ENCODE measurements at places on chromosomes 11 and 22.

- no peak for DNase-seq
These were observed 8.2 kb downstream of the GTPBP1 start for GRCh38 chr22:38713921-38714320.

DNA sequence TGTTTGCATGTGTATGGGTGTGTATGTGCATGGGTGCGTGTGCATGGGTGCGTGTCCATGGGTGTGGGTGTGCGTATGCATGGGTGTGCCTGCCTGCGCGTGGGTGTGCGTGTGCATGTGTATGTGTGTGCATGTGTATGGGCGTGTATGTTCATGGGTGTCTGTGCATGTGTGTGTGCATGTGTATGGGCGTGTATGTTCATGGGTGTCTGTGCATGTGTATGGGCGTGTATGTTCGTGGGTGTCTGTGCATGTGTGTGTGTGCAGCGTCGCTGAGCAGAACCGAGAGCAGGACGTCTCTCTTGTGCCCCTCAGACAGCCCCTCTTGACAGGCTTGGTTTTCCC is 13.9 kb downstream of the IL17REL start:
- no peak for DNase-seq

- no peak for DNase-seq
These were observed 11.8 kb upstream of the WDR74 start for GRCh38 chr11:62850911-62851806.

DNA sequence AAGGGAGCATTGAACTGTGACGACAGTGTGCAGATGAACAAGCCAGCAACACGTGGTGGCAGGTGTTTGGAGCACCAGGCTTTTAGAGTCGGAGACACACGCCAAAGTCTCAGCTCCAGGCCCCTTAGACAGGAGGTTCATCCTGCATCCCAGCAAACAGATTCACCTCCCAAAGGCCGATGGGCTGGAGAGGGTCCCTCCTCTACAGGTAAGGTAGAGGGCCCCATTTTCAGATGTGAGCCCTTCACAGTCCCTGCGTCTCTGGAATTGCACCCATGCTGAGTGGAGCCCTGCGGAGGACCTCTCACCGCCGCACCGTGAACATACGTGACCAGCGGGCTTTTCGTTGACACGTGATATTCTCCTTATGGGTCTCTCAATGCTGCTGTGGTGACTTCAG is 109.0 kb upstream of the B3GAT1 start:
- no peak for DNase-seq

DNA sequence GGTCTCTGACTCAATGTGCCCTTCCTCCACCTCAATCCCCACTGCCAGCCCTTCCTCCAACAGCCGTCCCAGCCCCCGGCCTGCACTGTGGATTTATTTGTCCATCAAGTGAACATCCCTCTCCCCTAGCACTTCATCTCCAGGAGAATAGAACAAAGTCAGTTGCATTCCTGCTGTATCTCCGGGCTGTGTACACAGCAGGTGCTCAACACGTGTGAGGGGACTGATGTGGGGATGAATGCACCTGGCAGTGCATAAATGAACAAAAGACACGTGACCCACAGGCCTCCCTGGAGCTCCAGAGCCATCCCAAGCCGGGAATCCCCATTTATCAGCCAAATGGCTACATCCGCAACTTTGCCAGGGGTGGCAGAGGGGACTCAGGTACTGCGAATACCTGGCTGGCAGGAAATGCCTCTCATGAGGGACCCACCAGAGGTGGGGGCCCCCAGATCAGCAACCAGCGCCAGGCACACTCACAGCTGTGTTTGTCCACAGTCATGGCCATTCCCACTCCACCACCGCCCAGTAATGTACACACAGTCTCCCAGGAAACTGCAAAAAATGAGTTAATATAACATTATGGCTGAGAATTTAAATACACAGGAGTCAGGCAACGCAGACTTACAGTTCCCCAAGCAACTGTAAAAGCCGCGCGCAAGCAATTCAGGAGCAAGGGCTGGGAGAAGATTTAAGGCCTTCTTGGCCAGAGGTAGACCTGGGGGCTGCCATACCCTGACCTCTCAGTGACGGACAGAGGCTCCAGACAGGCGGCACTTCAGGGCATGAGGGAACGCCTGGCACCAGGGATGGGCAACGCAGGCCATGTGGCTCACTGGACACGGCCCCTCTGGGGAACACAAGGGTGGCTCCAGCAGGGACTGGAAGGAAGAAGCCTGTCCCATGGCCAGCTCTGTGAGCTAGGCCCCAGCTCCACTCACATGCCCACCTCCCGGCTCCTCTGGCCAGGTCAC is 50.3 kb upstream of the TCF20 start:
- no peak for DNase-seq

GRCh38 chr11:43904742-43905535 is 24.3 kb downstream of the ALKBH3 start:
- DNase-seq, result no peak

- DNase-seq, result no peak
These were observed 100.3 kb downstream of the RRM1 start for GRCh38 chr11:4194889-4195288.

GRCh38 chr11:130782361-130783222 is 133.7 kb downstream of the SNX19 start:
- no peak for DNase-seq

DNA sequence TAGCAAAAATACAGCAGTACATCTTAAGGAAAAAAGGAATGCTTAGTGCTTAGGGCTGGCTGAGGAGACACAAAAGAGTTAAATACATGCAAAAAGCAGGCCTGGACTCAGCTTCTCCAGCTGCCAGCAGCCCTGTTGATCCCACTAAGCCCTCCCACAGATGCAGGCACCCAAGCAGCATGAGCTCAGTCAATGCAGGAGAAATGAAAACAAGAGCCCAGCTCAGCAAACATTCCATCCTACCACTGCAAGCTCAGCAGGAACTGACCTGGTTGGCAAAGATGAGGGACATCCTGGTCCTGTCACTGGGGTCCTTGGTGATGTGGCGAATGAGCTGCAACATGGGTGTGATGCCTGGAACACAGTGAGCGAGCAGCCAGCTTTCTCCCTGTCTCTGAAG is 5.8 kb downstream of the CYB5R2 start:
- no peak for DNase-seq

- DNase-seq, result no peak
These were observed 76.9 kb upstream of the ANO1 start for GRCh38 chr11:70001246-70001645.

DNA sequence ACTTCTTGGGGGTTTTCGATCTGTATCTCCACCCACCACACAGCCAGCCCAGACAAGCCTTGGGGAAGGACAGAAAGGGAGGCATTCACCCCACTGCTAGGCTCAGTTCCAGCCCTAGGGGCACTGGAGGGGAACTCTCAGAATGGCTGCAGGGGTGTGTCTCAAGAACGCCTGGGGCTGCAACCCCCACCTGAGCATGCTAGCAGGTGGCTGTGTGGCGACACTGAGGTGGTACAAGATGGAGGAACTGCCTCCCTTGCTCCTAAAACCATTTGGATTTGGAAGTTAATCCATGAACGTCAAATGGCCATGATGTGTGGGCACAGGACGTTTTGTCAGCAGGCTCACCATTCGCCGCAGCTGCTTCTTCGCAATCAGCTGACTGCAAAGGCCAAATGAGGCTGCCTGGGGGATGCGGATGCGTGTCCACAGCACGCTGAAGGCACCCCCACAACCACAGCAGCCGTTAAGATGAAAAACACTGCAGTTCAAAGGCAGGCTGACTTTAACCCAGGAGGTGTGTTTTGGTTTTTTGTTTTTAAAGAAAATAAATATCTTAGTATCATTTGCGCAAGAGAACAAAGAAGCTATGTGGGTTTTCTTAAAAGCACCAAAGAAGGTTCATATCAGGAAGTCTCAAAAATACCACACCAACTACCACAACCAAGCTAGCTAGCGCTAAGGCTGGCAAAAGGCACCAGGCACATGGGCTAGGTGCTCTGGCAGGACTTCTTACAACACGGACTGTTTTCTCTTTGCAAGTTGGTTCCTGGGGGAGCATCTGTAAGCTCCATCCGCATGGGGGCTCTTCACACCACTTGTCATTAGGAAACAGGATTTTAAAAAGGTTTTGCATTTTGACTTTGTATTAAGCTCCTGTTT is 22.2 kb upstream of the NAP1L4 start:
- DNase-seq, result no peak

DNA sequence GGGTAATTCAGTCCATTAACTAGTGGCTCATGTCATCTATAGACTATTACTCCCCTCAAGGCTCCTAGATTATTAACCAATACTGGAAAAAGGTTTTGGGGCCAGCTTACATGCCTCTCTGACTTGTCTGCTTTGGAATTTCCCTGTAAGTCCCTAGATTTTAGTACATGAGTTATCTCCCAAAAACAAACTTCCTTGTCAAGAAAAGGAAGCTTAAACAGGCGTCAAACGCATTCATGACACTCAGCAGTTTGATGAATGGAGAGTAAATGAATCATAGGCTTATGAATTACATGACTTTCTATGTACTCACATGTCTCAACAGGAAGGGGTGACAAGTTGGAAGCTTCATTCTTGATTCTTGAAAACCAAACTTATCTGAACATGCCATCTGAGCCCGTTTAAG is 70.8 kb downstream of the BLID start:
- DNase-seq, result peak; percentile 16

Data from SW 1271 (cell line).